ENCODE measurements at places on chromosomes 7 and 10. TPM values are rescaled to one million over a fixed set of nuclear protein-coding genes. Genes with fewer than 3 reads are reported as not detected.

Gene TAC1
- 0.23 TPM for polyA plus RNA-seq

Gene GIMAP6
- polyA plus RNA-seq = 17.5 TPM

Gene CALML3
- polyA plus RNA-seq = 0.33 TPM

- DNase-seq = no peak
Observed at GRCh38 chr10:131851346-131851745, 49.5 kb upstream of the PPP2R2D start.

- peak; percentile 78 for DNase-seq
Observed at GRCh38 chr10:49407552-49408137, 11.8 kb upstream of the DRGX start.

DNA sequence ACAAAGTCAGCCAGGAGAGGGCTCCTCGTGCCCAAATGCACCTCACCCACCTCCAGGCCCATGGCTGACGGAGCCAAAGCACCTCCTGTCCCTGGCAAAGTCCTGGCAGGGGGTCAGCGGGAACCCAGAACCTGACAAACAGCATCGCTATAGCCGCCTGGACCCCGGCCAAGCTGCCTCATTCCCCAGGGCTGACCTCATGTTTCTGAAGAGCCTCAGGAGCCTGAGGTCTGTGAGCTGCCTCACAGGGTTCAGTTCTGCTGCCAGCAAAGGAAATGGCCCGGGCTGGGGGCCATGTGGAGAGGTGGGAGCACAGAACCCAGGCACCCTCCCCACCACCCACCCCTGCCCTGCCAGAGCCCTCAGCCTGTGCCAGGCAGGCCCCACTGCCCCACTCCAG is 4.2 kb upstream of the NANOS1 start:
- no peak for DNase-seq

DNA sequence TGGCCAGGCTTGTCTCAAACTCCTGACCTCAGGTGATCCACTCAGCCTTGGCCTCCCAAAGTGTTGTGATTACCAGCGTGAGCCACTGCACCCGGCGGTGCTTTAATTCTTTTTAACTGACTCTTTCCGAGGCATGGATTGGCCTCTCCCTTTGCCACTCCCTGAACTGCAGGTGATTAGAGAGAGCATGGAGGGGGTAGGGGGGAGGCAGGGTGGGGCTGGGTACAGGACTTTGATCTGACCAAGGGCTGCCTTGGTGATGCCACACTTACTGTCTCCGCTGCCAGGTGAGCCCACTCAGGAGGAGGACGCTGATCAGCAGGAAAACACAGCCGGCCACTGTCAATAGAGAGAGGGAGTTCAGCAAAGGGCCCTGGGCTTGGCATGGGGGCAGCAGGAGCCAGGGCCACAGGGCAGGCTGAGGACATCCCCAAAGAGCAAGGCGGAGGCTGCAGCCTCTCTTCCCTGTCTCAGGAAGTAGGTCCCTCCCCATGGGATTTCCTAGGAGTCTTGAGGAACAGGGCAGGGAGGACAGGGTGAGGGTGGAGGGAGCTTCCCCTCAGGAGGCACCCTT is 40.5 kb upstream of the IL15RA start:
- no peak for DNase-seq
